ENCODE measurements at places on chromosomes 13 and 19. TPM values are rescaled to one million over a fixed set of nuclear protein-coding genes. Genes with fewer than 3 reads are reported as not detected.

GRCh38 chr19:5587661-5588060, 19.9 kb upstream of the TINCR start:
- no peak overlapping the region for H3K4me3 ChIP-seq
- no peak for DNase-seq
- no peaks in the 10 kb centered on the region for H3K27me3 ChIP-seq
- peaks cover 3% of the 10 kb centered on the region for H3K36me3 ChIP-seq
- H3K4me1 ChIP-seq = peaks cover 19% of the 10 kb centered on the region
- H3K27ac ChIP-seq = no peak overlapping the region

Gene SSC5D
- total RNA-seq = 1.7 TPM

Gene CBY2
- 0.32 TPM for total RNA-seq

Gene CYP2A6
- not detected for total RNA-seq

DNA sequence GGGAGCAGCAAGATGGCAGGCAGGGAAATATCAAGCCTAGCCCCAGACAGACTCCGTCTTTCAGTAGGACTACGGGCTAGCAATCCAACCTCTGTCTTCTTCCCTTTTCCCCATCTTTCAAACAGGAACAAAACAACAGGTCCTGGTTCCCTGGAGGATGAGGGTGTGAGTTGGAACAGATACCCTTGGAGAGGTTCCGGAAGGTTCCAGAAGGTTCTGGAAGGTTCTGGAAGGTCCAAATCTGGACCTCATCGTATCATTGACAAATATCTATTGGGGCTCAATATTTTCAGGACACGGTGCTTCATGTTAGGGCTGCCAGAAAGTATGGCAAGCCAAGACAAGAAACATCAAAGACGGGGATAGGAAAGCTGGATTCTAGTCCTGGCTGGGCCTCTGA, 28.5 kb upstream of the FEM1A start:
- no peak for DNase-seq
- H3K27ac ChIP-seq = no peak overlapping the region
- peaks cover 14% of the 10 kb centered on the region for H3K4me1 ChIP-seq
- no peak overlapping the region for H3K4me3 ChIP-seq
- H3K27me3 ChIP-seq = peaks cover 32% of the 10 kb centered on the region
- no peaks in the 10 kb centered on the region for H3K36me3 ChIP-seq

Measured in activated T-cell treated with anti-CD3 and anti-CD28 coated beads, Interleukin-2, amount 50 U/mL, for 72 hours (primary cell).